Activated naive CD4-positive, alpha-beta T cell treated with anti-CD3 and anti-CD28 coated beads, Interleukin-2, amount 50 U/mL, for 72 hours (primary cell): ENCODE measurements at places on chromosomes 5 and 9. TPM values are rescaled to one million over a fixed set of nuclear protein-coding genes. Genes with fewer than 3 reads are reported as not detected.

- peak; percentile 46 for DNase-seq
Observed at GRCh38 chr9:136546697-136547501, 1.1 kb upstream of the NOTCH1 start.

DNA sequence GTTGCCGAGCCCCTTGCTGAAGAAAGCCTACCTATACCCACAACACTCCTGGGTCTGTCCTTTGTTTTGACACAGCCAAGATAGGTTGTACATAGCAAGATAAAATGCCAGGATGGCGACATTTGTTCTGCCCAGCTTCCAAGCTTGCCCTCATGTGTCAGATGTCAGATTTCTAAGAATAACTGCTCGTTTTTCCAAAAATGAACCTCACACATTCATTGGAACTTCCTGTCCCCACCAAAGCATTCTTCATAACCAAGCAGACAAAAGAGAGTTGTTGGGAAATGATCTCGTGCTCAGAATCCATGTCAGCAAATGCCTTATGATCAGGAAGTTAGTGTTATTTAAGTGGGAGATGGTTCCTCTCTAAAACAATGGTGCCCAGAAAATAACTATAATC, 210.1 kb downstream of the ZNF608 start:
- DNase-seq, result no peak

Gene SLC6A18
- total RNA-seq, result not detected

DNA sequence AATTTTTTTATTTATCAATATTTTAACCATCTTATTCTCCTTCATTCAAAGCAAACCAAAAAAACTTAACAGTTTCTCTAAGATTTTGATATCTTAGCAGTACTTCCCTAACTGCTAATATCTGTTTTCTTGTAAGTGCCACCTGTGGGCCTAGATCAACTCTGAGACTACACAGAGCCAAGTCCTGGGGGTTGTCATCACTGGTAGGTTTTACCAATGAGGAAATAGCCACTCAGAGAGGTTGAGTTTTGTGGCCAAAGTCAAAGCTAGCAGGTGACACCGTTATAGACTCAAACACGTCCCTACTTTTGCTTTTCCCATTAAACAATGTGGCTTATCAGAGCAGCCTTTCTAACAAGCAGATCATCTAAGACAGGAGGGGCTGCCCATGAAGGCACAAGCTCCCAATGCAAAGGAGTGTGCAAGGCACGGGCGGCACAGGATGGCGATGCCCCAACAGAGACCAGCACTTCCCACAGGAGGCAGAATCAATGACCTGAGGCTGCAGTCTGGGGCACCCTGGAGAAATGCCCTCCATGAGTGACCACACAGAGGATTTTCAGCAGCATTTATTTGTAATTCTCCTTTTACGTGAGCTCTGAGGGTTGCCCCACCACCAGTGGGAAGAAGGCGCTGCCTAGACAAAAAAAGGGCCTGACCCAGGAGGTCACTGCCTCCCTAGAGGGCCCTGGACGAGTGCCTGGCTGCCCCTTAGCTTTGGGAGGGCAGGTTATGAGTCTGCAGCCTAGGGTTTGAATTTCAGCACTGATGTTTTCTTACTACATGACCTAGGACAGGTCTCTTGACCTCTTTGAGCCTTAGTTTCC, 7.4 kb downstream of the TBC1D2 start:
- no peak for DNase-seq

- no peak for DNase-seq
Observed at GRCh38 chr5:67765697-67766096, 449.9 kb upstream of the PIK3R1 start.

Gene MLANA
- not detected for total RNA-seq

DNA sequence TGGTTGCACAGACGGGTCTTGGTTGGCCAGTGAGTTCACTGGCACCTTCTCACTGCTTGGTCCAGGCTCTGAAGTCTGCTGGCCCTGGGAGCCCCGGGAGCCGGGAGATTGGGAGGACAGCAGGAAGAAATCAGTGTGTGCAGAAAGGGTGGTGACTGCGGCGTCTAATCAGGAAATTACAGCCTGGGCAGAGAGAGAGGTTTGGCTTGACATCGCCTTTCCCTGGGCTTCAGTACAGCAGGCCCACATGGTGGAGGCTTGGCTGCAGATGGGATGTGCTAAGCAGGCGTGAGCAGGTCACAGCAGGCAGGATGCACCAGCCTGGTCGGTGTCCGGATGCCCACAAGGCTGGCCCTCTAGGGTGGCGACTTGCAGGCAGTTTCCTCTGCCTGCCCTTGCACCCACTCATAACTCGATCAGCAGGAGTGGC, 17.2 kb downstream of the PITX1 start:
- DNase-seq, result peak; percentile 39

Gene SLC45A2
- total RNA-seq, result 0.33 TPM

GRCh38 chr9:104810421-104811339, 46.8 kb downstream of the NIPSNAP3B start:
- no peak for DNase-seq

GRCh38 chr9:128082151-128082550, 14.1 kb downstream of the SLC25A25 start:
- DNase-seq, result no peak

DNA sequence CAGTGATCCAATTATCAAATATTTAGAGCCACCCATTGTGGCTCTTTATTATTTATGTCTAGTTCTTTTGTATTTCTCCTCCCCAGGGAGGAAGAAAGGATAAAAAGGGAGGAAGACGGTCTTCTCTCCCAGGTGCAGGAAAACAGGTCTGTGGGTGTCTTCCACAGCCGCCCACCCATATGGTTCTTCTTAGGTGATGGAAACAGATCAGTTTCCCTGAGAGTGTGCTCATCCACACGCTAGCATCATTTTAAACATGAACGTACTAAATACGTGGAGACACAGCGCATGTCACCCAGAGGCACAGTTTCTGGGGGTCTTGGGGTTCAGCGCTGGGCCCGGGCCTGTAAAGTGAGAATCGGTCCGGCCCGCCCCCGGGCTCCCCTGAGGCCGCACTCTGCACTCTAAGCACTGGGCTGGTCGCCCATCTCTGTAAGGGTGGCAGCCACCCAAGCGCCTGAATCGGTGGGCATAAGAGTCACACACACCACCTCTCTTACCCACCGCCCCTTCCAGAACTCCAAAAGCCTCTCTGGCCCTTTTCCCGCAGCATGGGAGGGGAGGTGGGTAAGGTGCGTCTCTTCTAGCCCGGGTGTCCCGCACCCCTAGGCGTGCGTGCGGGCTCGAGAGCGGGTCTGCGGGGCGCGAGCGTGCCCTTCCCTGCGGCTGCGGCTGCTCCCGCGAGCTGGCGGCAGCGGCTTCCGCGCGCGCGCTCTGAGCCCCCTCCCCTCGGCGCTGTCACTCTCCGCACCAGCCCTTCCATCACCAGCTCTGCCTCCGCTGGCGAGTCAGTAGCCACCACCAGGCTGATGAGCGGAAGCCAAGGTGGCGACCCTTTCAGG, 1.3 kb downstream of the PTCH1 start:
- DNase-seq, result no peak

Gene C9orf57
- not detected for total RNA-seq

DNA sequence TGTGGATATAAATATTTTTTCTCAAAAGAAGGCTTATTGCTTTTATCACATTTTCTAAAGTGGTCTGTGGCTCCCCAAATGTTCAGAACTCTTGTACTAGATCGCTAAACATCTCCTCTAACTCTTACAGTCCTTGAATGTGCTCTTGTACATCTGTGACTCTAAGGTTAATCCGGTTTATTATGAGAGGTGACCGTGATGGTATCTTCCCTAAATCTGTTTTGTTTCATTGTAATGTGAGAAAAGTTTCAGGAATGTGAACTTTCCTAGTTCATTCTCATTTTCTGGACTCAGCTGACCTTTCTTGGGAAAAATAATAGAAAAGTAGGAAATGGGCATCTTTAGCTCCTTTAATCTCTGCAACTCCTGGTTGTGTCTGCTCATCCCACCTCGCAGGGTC, 94.5 kb upstream of the CD180 start:
- no peak for DNase-seq

DNA sequence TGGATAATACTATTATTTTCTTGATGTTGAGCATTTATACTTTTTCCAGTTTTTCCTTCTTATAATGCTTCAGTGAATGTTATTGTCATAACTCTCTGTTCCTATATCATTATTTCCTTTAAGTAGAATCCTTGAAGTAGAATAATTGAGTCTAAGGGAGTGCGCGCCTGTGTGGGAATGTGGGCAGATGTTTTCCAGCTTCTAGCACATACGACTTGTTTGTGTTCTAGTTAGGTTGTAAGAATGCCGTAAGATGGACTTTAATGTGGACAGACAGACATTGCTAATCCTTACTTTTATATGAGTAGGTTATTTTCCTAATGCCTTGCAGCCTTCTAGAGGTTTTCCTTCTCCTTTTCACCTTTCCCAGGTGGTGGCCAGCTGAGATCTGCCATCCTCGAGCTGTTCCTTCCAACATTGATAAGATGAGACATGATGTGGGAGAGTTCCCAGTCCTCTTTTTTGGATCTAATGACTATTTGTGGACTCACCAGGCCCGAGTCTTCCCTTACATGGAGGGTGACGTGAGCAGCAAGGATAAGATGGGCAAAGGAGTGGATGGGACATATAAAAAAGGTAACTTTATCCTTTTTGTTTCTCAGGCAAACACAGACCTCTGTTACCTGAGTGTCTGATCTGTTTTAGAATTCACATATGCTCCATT, 34.2 kb downstream of the RAB24 start:
- no peak for DNase-seq

Gene NR3C1
- total RNA-seq, result 39.5 TPM
